ENCODE measurements at places on chromosomes 6 and 20.

DNA sequence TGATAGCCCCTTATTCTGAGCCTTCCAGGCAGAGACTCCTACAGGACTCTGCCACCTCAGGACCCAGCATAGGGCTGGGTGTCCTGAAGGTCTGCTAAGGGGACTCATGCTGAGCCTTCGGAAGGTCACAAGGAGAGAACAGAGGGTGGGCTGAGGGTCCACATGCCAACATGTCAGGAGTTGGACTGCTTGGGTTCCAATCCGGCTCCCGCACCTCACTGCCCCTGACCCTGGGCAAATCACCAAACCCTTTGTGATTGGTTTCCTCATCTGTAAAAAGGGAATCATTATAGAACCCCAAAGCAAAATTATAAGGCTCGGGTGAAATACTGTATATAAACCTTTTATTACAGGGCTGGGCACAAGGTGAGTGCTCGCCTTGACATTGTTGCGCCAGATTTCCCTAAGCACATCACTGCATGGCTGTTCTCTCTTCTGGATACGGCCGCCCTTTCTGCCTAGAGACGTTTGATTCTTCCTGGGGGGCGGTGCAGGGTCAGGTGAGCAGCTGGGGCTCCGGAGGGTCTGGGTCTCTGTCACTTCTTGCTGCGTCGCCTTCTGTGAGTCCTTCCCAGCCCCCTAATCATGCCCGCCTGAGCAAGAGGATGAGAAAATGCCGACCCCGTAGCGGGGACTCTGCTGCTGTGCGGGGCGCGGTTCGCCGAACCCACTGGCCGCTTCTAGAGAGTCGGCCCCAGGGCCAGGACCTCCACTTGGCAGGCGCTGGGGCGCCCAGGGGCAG lies 90.5 kb upstream of the EPB41L1 start:
- no peak for DNase-seq

GRCh38 chr6:25366903-25367545 lies 87.8 kb downstream of the CARMIL1 start:
- no peak for DNase-seq

GRCh38 chr6:137214931-137215330 lies 4.3 kb downstream of the IFNGR1 start:
- DNase-seq, result no peak

GRCh38 chr6:115821798-115822197 lies 238.9 kb downstream of the FRK start:
- no peak for DNase-seq

GRCh38 chr20:53940907-53941545 lies 129.4 kb downstream of the BCAS1 start:
- peak; percentile 65 for DNase-seq

- no peak for DNase-seq
Observed at GRCh38 chr6:147178355-147178754, 25.9 kb upstream of the STXBP5 start.

DNA sequence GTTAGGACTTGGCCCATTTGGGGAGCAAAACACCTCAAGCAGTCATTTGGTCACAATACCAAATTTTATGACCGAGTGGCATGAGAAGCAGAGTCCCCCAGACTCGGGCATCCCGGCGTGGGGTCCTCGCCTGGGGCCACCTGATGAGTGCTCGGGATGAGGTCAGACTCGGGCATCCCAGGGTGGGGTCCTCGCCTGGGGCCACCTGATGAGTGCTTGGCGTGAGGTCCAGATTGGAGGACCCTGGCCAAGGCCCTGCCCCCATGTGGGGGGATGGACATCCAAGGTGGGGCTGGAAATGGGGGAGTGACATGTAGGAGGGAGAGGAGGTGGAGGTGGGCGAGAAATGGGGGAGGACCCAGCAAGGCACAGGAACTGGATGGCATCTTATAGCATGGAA lies 56.1 kb upstream of the CST7 start:
- no peak for DNase-seq

GRCh38 chr6:154301839-154302752 lies 54.5 kb downstream of the IPCEF1 start:
- peak; percentile 24 for DNase-seq

DNA sequence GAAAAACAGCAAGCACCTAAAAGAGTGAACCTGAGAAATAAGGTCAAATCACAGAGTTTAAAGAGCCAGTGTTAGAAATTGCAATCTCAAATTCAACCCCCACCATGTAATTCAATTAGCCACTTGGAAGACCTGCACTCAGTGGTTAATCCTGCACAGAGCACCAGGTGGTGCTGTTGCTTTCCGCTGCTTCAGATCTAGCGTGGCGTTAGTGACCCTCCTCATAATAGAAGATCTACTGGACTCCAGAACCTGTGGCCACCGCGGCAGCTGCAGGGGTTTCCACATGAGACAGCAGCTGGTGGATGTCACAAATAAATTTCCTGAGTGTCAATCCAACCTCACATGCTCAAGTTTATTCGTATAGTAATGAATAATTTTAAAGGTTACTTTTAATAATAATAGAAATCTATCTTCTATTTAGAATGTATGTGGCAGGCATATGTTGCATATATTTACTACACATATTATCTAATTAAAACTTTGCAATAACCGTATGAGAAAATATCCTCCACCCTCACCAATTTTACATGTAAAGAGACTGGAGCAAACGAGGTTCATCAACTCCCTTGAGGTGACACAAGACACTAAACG lies 84.4 kb downstream of the SYNE1 start:
- peak; percentile 70 for DNase-seq

GRCh38 chr20:16922834-16923233 lies 174.7 kb downstream of the OTOR start:
- DNase-seq, result peak; percentile 83

GRCh38 chr6:156279261-156279969 lies 497.8 kb upstream of the ARID1B start:
- no peak for DNase-seq

GRCh38 chr6:134080171-134080795 lies 27.9 kb upstream of the SLC2A12 start:
- no peak for DNase-seq

Data from GM03348 (cell line).